Endothelial cell of coronary artery (primary cell): ENCODE measurements at places on chromosomes 16 and 17. TPM values are rescaled to one million over a fixed set of nuclear protein-coding genes. Genes with fewer than 3 reads are reported as not detected.

The KRTAP1-1 gene
- total RNA-seq, result not detected in 2 replicates

The FADS6 gene
- total RNA-seq, result not detected in 2 replicates

The MYADML2 gene
- total RNA-seq, result not detected in 2 replicates

The QPRT gene
- under 0.01 and 0.19 TPM in 2 replicates for total RNA-seq

The KRTAP16-1 gene
- total RNA-seq, result not detected in 2 replicates

The LCMT1 gene
- total RNA-seq, result 27.4 and 28.4 TPM in 2 replicates

The GDPD3 gene
- 0.81 and 1.3 TPM in 2 replicates for total RNA-seq

The TRAP1 gene
- 83.7 and 91.6 TPM in 2 replicates for total RNA-seq

The ATXN1L gene
- total RNA-seq, result 11.3 and 16.5 TPM in 2 replicates

The CNTNAP1 gene
- total RNA-seq, result 17.1 and 23.8 TPM in 2 replicates

The ZNF423 gene
- 0.90 and 1.5 TPM in 2 replicates for total RNA-seq

The COTL1 gene
- total RNA-seq, result 133 and 143 TPM in 2 replicates

The KRTAP9-1 gene
- not detected in 2 replicates for total RNA-seq

The ST6GALNAC2 gene
- total RNA-seq, result 0.66 TPM in 1 of 2 replicates, not detected in the other

The KRT33A gene
- not detected in 2 replicates for total RNA-seq

The CSNK1D gene
- 52.3 and 66.3 TPM in 2 replicates for total RNA-seq

The ZNF385C gene
- not detected in 2 replicates for total RNA-seq

The ITGB3 gene
- 54.6 and 138 TPM in 2 replicates for total RNA-seq

The DNAAF1 gene
- 0.09 TPM in 1 of 2 replicates, not detected in the other for total RNA-seq

The CETP gene
- total RNA-seq, result 0.19 and 0.90 TPM in 2 replicates

The CTCF gene
- 23.4 and 26.3 TPM in 2 replicates for total RNA-seq

The SLC43A2 gene
- 14.7 and 25.5 TPM in 2 replicates for total RNA-seq

The SEPTIN12 gene
- total RNA-seq, result not detected in 2 replicates

The SYT17 gene
- total RNA-seq, result 0.38 and 0.72 TPM in 2 replicates

The PLEKHM1 gene
- total RNA-seq, result 11.5 and 16.2 TPM in 2 replicates

The SYCE1L gene
- total RNA-seq, result 2.7 and 4.1 TPM in 2 replicates

The UBE2Z gene
- total RNA-seq, result 54.3 and 56.1 TPM in 2 replicates

The SCGB1C2 gene
- not detected in 2 replicates for total RNA-seq

The TBC1D26 gene
- 0.19 TPM in 1 of 2 replicates, not detected in the other for total RNA-seq

The CBFA2T3 gene
- not detected in 2 replicates for total RNA-seq

The PIK3R5 gene
- 0.09 TPM in 1 of 2 replicates, not detected in the other for total RNA-seq

The NFE2L1 gene
- 98.9 and 104 TPM in 2 replicates for total RNA-seq
